ENCODE measurements at places on chromosomes 5 and 9.

- DNase-seq, result no peak
Observed at GRCh38 chr9:127201071-127201541, 63.5 kb upstream of the GARNL3 start.

DNA sequence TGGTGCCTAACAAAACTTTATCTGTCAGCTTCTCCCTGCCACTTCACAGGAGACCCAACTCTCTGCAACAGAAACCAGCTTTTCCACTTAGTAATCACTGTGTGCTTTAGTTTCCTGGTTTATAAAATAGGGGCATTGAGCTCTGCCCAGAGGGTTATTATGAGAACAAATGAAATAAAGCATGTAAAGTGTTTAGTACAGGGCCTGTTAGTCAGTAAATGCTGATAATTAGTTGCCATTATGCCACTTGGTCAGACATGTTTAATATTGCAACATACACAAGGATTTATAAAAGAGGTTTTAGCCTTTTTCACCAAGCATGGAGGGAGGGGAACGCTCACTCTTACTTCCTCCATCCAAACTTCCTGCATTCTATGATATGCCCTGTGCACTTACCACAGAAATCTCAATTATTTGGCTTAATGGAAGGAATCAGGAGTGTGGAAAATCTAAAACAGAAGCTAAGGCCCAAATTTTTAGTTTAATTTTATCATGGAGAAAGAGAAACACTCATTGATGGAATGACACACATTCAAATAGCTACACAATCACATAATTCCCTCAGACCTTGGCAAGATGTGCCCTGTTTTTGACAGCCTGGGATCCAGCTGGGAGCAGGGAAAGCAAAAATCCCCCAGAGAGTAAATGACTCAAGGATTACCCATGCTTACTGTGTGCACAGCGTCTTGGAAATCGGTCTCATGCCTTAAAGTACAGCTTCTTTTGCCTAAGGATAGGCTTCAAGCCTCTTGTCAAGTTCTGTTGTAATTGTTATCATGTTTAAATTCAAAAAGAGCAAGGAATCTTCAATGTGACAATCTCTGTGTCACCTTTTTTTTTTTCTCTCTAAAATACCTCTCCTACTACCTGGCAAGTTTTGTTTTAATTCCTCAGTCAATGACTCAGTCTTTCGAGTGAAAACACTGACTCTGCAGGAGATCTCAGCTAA lies 34.0 kb downstream of the ZNF474 start:
- DNase-seq, result no peak

- peak; percentile 74 for DNase-seq
Observed at GRCh38 chr9:89422151-89422975, 75.5 kb downstream of the SEMA4D start.

DNA sequence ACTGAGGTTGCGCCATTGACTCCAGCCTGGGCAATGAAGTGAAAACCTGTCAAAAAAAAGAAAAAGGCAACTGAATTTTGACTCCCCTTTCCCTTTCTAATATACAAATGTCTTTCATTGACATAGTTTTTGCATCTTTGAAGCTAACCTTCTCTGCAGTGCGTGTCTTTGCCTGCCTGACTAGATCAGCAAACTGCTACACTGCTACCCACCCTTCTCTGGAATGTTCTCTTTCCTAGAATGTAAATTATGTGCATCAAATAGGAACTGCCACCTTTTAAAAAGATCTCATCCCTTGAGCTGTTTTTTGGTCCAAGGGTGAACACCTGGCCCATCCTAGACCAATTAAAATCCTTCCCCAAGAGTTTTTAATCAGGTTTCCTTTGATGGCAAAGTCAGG lies 127.6 kb downstream of the SLC28A3 start:
- DNase-seq, result no peak

Measured in spleen (tissue), 13 donors.